M059J (cell line): ENCODE measurements at places on chromosomes 5 and 9.

DNA sequence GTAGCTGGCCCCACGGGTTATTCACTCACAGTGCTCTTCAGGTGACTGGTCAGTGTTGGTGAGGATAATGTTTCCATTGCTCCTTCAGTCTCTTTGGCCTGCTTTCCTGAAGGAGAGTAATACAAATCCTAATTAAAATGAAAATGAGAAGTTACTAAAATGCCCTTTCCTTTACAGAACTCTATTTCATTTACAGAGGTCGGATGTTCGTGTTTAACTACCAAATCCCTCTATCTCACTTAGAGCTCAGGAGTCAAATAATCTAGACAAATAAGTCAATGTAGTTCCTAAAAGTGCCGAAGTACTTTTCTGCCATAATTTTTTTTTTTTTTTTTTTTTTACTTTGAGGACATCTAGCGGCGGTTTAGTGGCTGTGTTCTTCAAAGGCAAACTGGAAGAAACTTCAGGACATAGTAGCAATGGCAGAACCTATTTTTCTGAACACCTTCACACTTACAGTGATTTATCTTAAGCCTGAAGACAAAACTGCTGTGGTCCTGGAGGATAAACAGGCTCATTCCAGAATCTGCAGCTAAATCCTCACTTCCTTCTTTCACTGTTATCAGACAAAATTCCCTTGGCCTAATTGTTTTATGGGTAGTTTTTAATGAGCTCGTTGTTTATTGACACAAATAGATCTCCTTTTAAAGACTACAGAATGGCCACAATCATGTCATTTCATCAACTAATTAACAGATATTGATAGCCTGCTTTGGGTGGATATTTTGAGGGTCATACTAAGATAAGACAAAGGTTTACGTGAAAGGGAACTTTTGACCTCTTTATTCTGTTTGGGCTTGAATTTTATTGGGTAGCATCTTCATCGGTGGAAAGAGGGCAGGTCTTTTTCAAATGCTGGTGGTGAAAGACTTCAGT is 207.6 kb upstream of the DMRTA1 start:
- DNase-seq, result peak; percentile 78

GRCh38 chr9:134568811-134569210 is 72.8 kb upstream of the COL5A1 start:
- no peak for DNase-seq

GRCh38 chr5:83387041-83387440 is 84.5 kb upstream of the VCAN start:
- DNase-seq, result peak; percentile 18

DNA sequence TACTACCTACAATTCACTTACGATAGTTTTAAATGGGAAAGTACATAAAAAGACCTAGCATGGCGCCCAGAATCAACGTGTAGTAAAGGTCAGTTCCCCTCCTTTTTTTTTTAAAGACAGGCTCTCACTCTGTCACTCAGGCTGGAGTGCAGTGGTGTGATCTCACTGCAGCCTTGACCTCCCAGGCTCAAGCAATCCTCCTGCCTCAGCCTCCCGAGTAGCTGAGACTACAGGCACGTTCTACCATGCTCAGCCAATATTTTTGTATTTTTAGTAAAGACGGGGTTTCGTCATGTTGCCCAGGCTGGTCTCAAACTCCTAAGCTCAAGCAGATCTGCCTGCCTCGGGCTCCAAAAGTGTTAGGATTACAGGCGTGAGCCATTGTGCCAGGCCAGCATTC is 40.7 kb upstream of the MTMR12 start:
- no peak for DNase-seq

GRCh38 chr9:77802515-77803293 is 154.6 kb upstream of the GNA14 start:
- no peak for DNase-seq

GRCh38 chr5:132013006-132013689 is 1.7 kb upstream of the ACSL6 start:
- no peak for DNase-seq

DNA sequence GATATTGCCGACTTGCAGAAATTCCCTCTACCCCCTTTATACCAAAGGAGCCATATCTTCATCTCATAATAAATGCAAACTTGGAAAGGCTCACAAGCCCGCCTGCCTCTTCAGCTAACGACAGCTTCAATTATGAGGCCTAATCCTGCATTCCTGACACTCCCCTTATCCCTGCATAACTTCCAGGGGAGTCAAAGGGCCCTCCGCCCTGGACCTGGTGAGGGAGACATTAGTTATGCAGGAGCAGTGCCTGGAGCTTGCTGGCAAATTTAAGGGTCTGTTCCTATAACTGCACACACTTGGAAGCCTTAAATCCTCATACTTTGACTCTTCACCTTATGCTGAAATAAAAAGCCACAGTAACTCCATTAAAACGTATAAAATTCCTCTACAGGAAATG is 617.9 kb downstream of the BNC2 start:
- DNase-seq, result no peak

DNA sequence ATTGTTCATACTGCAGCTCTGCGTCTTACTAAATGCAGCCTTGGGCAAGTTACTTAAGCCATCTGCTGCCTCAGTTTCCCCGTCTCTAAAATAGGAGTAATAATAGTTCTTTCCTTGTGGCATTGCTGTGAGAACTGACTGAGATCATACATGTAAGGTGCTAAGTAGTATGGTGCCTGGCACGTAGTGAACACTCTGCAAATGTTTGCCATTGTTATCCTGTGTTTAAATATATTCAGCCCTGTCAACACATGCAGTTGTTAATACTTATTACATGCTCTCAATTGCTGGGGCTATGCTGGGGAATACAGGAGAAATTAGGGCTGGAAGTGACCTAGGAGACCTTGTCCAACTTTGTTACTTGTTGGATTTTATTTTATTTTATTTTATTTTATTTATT is 105.2 kb upstream of the RAI14 start:
- DNase-seq, result no peak

DNA sequence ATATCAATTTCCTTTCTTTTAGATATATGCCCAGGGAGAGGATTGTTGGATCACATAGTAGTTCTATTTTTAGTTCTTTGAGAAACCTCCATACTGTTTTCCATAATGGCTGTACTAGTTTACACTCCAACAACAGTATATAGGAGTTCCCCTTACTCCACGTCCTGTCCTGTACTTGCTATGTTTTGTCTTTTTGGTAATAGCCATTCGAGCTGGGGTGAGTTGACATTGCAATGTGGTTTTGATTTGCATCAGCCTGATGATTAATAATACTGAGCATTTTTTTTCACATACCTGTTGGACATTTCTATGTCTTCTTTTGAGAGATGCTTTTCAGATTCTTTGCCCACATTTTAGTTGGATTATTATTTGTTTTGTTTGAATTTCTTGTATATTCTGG is 445.9 kb downstream of the NTRK2 start:
- peak; percentile 27 for DNase-seq

DNA sequence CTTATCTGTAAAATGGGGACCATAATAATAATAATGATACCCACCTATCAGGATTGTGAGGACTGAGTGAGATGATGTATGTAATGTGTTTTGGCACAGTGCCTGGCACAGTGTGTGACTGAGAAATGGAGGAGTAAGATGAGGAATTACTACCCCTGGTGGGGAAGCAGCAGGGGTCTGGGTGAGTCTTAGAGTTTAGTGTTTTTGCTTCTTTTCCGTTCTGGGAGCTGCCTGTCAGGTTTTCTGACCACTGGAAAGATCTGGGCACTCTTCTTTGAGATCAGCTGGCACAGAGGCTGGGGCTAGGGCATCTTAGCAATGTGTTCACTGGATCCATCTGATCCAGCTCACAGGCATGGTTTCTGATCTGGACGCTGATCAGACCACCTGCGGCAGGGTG is 8.5 kb downstream of the LCP2 start:
- no peak for DNase-seq

- no peak for DNase-seq
Observed at GRCh38 chr5:172746725-172747124, 24.3 kb downstream of the DUSP1 start.

GRCh38 chr5:116137544-116138378 is 52.9 kb downstream of the COMMD10 start:
- DNase-seq, result peak; percentile 51

DNA sequence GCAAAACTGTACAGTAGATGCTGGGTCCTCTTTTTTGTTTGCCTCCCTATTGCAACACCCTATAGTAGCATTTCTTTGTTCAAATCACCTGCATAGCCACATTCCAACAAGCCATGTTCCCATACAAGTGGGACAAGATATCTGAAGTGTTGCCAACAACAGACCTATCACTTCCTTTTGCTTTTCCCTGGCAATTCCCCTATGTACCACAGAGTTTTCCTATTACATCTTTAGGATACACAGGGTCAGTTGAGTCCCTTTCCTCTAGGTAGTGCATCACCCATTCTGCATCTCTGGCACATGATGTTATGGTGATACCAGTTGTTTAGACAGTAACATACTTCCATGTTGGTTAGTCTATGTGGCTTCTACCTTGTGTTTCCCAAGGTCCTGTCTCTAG is 125.1 kb upstream of the FBXL7 start:
- DNase-seq, result no peak

DNA sequence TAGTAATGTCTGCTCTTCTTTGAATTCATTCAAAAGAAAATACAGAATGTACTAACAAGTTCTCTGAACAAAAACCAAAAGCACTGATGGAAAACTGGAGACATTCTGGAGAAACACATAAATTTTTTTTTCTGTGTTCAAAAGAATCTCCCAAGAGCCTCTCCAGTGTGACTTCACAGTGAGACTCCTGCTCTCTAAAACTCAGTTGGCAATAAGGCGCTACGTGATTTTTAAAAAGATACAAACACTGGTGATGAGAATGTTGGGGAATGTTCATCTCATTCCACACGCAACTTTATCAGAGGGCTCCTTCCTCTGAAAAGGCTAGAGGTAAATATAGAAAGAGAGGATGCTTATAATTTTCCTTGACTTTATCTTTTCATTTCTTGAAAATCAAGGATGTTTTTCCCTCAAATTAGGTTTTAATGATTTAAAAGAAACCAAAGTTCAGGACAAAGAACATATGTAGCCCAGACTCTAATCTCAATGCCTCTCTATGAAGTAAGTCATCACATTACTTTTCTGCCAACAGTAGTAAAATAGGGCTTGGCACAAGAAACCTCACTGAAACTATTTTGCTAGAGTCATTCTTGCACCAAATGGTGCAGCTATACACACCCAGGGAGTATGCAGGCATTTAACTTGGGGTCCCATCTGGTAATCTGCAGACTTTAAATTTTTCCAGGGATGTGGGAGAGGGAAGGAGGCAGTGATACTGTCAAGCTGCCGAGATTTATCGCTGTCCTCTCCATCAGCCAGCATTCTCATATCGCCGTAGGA is 12.9 kb upstream of the AOPEP start:
- DNase-seq, result no peak

- DNase-seq, result no peak
Observed at GRCh38 chr9:5846501-5846921, 13.6 kb upstream of the ERMP1 start.

- DNase-seq, result no peak
Observed at GRCh38 chr5:176781054-176781375, 29.3 kb upstream of the UNC5A start.

- DNase-seq, result peak; percentile 72
Observed at GRCh38 chr9:112793213-112793810, 42.8 kb downstream of the SNX30 start.

DNA sequence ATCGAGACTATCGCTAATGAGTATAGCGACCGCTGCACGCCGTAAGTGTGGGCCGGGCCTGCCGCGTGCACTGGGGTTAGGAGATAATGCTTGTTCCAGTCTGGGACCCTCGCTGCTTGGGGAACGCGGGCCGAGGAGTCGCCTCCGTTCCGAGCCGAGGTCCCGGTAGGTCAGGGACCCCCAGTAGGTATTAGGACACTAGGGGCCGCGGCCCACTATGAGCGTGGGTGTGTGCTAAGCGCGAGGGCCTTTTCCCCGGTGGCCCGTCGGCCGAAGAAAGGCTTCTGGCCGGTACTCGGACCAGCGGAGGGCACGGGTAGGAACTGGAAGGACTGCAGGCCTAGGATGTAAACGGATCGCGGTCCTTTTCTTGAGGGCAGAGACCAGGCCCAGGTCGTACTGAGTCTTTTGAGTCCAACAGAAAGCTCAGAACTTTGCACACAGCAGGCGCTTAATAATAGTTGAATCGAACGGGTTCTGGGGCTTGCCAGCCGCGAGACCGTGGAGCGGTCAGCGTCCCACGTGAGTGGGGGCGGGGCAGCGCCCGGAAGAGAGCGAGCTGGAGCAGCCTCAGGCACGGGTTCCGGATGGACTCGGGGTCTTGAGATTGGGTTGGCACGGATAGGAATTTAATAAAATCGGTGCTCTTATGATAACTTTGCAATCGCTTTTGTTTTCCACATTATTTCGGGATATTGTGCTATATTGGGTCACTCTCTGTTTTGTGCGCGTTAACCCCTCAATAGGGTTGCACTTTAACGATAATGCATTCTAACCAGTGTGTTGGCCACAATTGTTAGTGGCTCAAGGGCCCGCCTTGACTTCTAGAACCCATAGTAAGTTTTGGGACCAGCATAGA is 733 bp downstream of the HSPA4 start:
- peak; percentile 60 for DNase-seq

GRCh38 chr9:14366076-14366475 is 52.1 kb upstream of the NFIB start:
- DNase-seq, result peak; percentile 87

- DNase-seq, result peak; percentile 62
Observed at GRCh38 chr9:111559000-111559610, 34.1 kb downstream of the ZNF483 start.

DNA sequence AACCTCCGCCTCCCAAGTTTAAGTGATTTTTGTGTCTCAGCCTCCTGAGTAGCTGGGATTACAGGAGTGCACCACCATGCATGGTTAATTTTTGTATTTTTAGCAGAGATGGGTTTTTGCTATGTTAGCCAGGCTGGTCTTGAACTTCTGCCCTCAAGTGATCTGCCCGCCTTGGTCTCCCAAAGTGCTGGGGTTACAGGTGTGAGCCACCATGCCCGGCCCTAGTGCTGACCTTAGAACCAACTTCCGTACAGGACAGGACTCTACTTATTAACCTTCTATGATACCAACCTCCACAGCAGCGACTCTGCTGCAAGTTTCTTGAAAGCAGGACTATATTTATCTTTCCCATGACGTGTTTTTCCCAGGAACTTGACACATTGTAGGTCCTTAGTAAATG is 176.9 kb downstream of the RGS3 start:
- no peak for DNase-seq

- DNase-seq, result peak; percentile 89
Observed at GRCh38 chr9:5838884-5839571, 6.1 kb upstream of the ERMP1 start.

- DNase-seq, result peak; percentile 88
Observed at GRCh38 chr9:36543916-36544315, 28.8 kb upstream of the MELK start.

GRCh38 chr9:14591411-14591810 is 101.8 kb downstream of the ZDHHC21 start:
- no peak for DNase-seq

GRCh38 chr5:174725991-174726601 is 1.7 kb downstream of the MSX2 start:
- no peak for DNase-seq

DNA sequence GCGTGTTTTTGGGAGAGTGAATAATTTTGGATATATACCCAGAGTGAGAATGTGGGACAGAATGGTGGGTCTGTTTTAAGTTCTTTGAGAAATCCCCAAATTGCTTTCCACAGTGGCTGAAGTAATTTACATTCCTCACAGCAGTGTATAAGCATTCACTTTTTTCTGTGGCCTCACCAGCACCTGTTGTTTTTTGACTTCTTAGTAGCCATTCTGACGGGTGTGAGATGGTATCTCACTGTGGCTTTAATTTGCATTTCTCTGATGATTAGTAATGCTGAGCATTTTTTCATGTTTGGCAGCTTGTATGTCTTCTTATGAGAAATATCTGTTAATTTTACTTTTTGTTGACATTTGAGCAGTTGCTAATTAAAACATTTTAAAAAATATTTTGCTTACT is 9.4 kb upstream of the SPATA31D1 start:
- peak; percentile 4 for DNase-seq

GRCh38 chr5:81724571-81724970 is 26.3 kb downstream of the SSBP2 start:
- DNase-seq, result no peak
